NCI-H748 treated with DMSO at 0.1 percent for 48 hours (cell line): ENCODE measurements at places on chromosomes 6 and 20.
A peak's percentile ranks its signal among the peaks of the same experiment; 100 is the strongest.

GRCh38 chr6:163634211-163635171, 220.0 kb downstream of the QKI start:
- DNase-seq = peak; percentile 93

- no peak for DNase-seq
Measured at GRCh38 chr6:73216859-73217258, 8.4 kb downstream of the KHDC1L start.

- no peak for DNase-seq
Measured at GRCh38 chr6:4806337-4806725, 30.1 kb downstream of the CDYL start.

- DNase-seq = no peak
Measured at GRCh38 chr6:88945415-88946008, 17.9 kb downstream of the RNGTT start.

DNA sequence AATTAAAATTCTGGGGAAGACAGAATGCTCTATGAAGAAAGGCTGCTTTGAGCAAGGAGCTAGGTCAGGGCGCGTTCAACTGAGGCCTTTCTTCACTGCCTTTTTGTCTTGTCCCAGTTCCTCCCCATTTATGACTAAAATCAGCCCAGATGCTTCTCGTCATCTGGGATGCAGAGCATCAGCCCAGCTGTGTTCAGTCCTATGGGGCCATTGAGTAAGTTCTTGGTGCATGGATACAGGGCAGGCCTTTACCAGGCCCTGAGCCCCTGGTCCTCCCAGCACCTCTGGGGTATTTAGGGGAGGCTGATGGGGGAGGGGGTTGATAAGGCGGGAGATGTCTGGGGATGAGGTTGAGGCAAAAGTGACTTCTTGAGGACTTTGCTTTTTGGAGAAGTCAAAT, 55.7 kb downstream of the PTPN1 start:
- no peak for DNase-seq

- no peak for DNase-seq
Measured at GRCh38 chr6:169975701-169976100, 224.3 kb downstream of the ERMARD start.

- no peak for DNase-seq
Measured at GRCh38 chr20:47244451-47244850, 112.0 kb downstream of the ZMYND8 start.

DNA sequence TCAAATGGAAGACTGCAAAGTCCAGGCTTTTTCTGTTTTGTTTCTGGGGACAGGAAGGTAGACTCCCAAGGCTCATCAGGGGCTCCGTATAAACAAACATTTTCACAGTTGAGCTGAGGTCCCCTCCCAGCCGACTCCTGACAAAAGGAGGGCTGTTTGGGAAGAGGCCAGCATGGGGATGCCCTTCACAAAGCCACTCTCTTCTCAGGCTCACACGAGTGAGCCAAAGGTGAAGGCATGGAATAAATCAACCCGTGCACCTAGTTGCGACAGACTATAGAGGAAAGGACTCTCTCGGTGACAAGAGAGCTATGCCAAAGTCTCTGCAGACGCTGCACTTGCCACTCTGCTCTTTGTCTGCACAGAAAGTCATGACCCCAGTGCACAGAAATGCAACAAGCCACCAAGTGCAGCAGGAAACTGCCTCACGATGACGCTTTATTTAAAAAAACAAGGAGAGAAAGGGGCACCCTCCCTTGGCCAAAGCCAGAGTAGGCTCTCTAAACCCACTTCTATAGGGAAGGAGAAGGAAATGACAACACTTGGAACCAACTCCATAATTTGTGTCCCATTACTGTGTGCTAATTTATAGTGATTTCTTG, 21.0 kb downstream of the JAG1 start:
- DNase-seq = no peak

- peak; percentile 40 for DNase-seq
Measured at GRCh38 chr6:2990248-2990931, 9.3 kb upstream of the NQO2 start.

DNA sequence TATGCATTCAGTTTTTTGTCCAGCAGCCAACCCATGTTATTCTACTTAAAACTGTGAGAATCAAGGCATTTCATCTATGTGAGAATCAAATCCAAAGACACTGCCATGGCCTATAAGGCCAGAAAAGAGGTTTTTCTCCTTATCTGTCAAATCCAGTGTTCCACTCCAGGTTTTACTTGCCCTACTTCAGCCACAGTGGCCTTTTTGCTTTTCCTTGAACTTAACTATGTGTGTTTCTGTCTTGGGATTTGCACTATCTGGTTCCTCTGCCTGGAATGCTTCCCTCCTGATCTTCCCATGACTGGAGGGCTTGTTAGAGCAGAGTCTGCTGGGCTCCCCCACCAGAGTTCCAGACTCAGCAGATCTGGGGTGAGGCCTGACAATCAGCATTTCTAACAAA, 113.1 kb upstream of the DOK5 start:
- DNase-seq = no peak

GRCh38 chr6:150631283-150631983, 31.7 kb downstream of the PLEKHG1 start:
- DNase-seq = no peak

DNA sequence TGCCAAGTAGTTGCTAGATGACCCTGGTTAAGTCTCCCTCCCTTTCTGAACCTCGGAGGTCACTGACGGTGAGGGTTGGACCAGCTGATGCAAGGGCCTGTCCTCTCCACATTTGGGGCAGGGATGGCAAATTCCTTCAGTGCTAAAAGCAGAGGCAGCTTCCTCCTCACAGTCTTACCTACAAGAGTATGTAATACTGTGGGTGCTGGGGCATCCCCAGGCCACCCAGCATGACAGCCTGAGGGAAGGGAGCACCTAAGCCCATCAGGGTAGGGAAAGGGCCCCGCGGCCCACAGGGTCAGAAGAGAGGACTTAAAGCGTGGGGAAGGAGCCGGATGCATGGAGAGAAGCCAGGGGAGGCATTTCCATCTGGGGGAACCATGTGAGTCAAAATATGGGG, 38.0 kb downstream of the TGM3 start:
- no peak for DNase-seq

DNA sequence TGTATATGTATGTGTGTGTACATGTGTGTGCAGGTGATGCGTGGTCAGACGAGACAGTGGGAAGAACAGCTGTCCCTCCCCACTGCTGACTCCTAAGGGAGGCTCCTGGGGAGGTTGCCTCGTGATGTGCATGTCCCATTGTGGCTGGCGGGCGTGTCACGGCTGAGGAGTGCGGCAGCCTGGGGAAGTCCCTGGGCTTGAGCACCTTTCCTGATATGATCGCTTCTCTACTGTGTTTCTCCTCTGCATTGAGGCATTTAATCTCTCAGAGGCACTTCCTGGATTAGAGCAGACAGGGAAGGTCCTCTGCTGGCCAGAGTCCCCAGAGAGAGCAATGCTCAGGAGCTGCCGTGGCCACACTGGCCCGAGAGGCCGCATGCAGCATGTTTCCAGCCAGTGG, 11.4 kb downstream of the NPBWR2 start:
- DNase-seq = no peak

DNA sequence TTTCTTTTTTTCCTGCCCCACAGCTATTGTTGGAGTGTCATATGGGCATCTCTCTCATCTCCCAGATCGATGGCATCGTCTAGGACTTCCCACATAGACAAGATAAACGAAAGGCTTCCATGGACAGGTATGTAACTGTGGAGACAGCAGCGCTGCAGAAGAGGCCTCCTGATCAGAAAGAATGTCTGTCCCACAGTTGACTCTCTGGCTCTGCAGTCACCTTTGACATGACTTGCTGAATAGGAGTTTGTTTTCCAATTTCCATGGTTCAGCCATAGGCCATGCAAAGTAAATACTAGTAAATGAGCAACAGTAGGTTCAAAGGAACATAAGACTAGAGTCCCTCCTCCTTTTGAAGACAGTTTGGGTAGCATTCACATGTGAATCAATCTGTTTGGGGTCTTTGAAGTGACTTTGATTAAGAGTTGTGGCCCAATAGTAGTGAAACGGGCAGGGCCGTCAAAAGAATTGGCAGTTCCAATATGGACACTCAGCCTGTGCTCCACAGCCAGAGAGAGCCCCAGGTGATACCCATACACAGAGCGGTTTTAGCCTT, 134.7 kb upstream of the IFNGR1 start:
- no peak for DNase-seq
